ENCODE measurements at places on chromosomes 5 and 9.

DNA sequence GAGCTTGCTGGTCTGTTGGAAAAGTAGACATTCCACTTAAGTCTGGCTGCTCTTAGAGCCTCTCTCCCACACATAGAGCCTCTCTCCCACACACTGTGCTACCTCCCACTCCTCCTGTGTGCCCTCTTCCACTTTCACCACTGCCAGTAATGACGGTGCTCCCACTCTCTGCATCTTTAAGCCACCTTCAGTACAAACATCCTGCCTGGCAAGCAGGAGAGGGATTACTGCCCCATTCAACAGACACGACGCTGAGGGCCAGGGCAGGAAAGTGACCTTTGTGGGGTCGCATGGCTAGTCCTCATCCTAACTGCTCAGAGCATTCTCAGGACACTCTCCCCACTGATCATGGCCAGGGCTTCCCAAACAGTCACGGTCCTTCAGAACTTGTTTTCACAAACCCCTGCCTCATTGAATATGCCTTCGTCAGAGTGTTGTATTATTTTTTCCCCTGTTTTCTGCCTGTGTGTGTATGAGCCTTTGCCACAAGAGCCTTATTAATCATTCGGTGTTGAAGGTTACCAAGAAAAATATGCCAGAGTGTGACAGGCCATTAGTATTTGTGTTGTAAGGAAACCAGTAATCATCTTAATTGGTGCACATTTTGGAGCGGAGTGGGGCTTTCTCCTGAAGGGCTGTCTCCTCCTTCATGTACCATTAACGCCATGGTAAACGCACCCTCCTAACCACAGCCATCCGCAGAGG lies 87.1 kb upstream of the SAP30L start:
- no peak for ATAC-seq

GRCh38 chr5:110255194-110255593 lies 471.3 kb downstream of the TMEM232 start:
- ATAC-seq = no peak

- ATAC-seq = no peak
These were observed 569.1 kb downstream of the ACTL7B start for GRCh38 chr9:108286638-108287206.

GRCh38 chr9:34559624-34560455 lies 29.7 kb downstream of the CNTFR start:
- ATAC-seq = peak; percentile 27

DNA sequence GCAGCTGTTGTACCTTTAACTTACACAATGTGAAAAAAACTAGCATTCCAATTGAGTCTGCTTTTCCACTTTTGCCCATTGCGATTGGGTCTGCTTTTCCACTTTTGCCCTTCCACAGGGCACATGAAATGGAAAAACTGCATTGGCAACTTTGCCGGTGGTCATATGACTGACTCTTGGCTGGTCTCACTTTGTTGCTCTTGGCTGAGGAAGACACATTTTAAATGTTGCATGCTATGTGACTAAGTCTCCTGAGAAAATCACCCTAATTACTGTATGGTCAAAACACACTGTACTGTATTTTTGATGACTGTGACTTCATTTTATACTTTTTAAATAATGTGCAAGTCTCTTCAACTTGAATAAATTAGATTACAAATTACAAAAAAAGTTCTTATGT lies 1.6 kb upstream of the OXCT1 start:
- ATAC-seq = no peak

DNA sequence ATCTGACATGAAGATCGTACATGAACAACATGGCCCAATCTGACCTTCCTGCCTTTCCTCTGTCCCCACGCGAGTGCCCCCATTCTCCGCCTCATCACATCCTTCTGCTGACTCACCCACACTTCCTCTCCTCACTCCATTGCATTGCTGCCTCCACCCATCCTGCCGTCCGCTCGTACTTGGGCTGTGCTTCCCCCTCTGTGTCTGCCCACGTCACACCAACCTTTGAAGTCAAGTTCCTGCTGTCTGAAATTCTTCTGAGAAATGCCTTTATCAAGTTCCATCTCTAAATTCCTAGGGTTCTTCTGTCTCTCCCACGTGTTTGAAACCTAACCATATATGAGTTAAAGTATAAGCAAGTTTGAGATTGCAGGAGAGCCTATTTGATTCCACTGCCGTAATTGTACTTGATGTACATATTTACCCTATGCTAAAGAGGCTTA lies 18.0 kb upstream of the STARD4 start:
- peak; percentile 100 for ATAC-seq

DNA sequence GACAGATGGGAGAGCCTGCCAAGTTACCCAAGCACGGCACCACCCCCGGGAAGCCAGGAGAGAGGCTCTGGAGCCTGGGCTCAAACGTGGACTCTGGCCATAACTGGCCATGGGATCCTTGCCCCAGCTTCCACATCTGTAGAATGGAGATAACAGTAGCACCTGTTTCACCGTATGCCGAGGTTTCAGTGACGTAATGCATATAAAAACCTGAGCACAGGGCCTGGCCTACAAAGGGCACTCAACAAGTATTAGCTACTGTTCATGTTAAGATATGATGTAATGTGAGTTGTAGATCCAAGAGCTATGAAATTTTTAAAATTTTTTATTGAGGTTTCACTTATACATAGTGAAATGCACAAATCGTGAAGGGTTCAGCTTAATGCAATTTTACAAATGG lies 82.2 kb upstream of the BARHL1 start:
- no peak for ATAC-seq

GRCh38 chr9:137433916-137434431 lies 7.2 kb downstream of the ENTPD8 start:
- ATAC-seq = no peak

GRCh38 chr9:109880276-109881169 lies 100.5 kb downstream of the PALM2AKAP2 start:
- ATAC-seq = peak; percentile 62

DNA sequence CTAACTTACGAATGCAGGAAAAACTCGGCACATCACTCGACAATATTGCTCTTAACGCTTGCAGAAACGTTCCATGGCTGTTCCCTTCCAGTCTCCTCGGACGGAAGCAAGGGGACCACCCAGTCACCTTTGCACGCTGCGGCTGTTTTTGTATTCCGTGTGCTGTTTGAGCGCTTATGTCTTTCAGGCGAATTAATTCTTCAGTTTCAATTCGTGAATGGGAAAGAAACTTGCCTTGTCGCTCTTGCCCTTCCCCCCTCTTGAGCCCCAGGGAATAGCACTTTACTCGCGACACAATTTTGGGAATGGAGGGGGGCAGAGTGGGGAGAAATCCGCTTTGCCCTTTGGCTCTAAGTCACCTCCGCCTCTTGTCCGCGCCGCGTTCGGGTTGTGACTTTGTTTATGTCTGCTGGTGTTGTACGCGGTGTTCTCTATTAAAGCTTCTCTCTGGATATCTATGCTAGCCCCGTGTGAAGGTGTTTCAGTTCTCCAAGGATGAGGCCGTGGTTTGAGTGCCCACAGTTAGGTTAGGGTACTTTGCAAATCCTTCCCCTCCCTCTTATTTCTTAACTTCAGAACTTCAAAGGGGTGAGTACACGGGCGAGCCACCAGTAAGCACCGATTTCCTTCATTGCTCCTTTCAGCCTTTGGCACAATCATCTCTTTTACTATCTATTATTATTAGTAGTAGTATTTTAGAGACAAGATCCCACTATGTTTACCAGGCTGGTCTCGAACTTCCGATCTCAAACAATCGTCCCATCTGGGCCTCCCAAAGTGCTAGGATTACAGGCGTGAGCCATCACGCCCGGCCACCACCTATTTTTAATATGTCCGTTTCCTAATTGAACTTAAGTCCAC lies 2.7 kb downstream of the FOXB2 start:
- no peak for ATAC-seq

DNA sequence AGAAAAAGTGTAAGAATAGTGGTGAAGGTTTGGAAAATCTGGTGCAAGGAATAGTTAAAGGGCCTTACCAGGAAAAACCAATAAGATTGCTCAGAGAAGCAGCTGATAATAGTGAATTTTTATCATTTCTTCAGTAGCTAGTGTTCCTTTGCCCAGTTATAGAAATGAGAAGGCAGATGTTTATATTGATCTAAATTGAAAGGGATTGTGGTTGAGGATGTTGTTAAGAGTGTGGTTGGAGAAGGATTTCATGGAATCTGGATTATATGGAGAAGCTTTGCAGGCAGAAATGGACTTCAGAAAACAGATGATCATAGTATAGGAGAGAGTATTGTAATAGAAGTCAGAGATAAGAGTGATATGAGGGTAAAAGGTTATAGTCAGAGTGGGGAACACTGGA lies 102.6 kb downstream of the XRCC4 start:
- ATAC-seq = no peak

DNA sequence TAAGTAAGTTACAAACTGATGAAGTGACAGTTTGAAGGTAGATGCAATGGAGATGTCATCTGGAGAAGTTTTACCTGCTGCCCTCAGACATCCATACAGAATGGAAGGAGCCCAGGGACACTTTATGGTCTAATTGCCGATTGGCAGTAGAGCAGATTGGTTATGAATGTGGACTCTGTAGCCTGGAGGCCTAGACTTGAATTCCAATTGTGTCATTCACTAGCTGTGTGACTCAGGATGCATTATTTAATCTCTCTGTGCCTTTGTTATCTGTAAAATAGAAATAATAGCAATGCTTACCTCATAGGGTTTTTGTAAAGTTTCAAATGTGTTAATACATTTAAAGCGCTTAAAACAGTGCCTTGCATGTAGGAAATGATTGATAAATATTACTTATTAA lies 5.2 kb upstream of the TCERG1 start:
- no peak for ATAC-seq

DNA sequence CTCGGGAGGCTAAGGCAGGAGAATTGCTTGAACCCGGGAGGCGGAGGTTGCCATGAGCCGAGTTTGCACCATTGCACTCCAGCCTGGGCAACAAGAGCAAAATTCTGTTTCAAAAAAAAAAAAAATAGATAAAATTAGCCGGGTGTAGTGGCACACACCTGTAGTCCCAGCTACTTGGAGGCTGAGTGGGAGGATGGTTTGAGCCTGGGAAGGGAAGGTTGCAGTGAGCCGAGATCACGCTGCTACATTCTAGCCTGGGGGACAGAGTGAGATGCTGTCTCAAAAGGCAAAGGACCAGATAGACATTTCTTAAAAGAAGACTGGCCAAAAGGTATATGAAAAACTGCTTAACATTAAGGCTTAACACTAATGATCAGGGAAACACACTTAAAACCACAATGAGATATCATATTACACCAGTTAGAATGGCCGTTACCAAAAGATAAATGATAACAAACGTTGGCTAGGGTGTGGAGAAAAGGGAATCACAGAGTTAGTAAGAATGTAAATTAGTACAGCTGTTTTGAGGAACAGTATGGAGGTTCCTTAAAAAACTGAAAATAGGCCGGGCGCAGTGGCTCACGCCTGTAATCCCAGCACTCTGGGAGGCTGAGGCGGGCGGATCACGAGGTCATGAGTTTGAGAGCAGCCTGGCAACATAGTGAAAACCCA lies 10.1 kb upstream of the MARVELD2 start:
- no peak for ATAC-seq

DNA sequence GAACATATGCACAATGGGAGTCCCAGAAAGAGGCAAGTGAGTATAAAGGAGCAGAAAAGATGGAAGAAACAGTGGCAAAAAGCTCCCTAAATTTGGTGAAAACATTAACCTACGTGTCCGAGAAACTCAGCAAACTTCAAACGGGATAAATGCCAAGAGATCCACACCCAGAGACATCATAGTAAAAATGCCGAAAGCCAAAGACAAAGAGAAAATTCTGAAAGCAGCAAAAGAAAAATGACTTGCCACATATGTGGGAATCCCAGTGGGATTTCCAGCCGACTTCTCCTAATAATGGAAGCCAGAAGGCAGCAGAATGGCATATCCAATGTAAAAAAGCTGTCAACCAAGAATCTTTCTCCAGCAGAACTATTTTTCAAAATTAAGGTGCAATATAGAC lies 101.2 kb downstream of the ADAMTS2 start:
- no peak for ATAC-seq

DNA sequence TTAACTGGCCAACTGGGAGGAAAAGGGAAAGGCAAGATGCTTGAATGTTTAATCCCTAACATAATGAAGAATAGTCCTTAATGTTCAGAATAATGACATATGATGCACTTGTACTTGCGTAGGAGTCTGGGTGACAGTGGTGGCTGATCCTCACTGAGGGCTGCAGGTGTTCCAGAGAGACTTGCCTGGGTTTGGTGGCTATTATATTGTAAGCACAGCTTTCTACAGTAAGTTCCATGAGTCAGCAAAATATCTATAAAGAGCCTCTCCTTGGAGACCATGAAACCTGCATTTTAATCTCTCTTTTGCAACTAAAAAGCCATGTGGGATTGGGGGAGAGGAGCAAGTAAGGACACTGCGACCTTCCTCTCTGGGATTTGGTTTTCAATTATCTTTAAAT lies 1.9 kb upstream of the NPR2 start:
- no peak for ATAC-seq

GRCh38 chr9:122005597-122005996 lies 87.5 kb downstream of the TTLL11 start:
- ATAC-seq = no peak

GRCh38 chr5:97909541-97909940 lies 726.5 kb upstream of the RIOK2 start:
- ATAC-seq = no peak

Measured in activated CD4-positive, CD25-positive, alpha-beta regulatory T cell treated with anti-CD3 and anti-CD28 coated beads, Interleukin-2, amount 50 U/mL, for 24 hours (primary cell).